Stimulated activated CD8-positive, alpha-beta memory T cell treated with anti-CD3 and anti-CD28 coated beads, Interleukin-7, amount 100 ng/mL, for 4 hours (primary cell): ENCODE measurements at places on chromosomes 4 and X.
A peak's percentile ranks its signal among the peaks of the same experiment; 100 is the strongest.

- DNase-seq: peak; percentile 57
Observed at GRCh38 chr4:169659716-169660670, 39.6 kb downstream of the CLCN3 start.

GRCh38 chrX:114267142-114267541 is 316.7 kb upstream of the HTR2C start:
- no peak for DNase-seq

- DNase-seq: no peak
Observed at GRCh38 chrX:114071412-114071811, 512.5 kb upstream of the HTR2C start.

GRCh38 chr4:122224348-122224747 is 72.2 kb downstream of the BLTP1 start:
- DNase-seq: no peak

DNA sequence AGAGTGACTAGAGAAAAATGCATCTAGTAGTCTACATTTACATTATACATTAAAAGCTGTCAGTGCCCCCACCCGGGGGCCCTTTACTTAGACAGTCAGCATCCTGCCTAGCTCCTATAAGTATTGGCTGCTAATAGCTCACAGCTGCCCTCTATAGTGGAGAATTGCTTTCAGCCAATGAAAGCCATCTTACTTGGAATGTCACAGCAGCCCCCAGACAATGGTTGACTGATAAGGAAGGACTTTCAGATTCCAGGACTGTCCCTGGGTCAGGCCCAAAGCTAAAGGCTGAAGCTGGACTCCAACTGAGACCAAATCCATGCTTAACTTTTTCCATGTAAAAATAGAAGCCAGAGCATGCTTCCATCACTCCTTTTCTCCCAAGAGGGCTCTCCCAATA is 196.9 kb downstream of the ANKRD50 start:
- no peak for DNase-seq

DNA sequence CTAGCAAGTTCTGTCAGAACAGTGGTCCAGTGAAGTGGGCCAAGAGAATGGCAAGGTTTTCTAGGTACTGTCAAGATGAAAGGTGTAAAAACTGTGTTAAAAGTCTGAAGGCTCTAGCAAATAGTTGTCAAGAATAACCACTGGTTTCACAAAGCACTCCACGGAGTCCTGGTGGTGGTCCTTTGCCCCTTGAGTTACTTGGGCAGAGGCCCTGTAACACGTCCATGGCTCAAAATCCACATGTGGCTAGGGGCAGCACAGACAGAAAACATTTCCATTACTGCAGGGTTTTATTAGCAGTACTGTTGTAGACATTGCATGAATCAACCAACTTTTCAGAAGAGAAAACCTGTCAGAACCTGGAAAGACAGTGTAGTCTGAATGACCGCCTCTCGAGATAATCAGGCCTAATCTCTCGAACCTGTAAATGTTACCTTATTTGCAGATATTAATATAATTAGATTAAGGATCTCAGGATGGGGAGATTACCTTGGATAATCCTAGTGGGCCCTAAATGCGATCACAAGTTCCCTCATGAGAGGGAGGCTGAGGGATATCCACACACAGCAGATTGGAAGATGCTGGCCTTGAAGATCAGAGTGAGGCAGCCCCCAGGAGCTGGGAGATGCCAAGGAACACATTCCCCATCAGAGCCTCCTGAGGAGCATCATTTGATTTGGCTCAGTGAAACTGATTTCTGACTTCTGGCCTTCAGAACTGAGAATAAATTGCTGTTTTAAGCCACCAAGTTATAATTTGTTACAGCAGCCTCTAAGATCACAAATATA is 34.7 kb downstream of the ERVMER34-1 start:
- DNase-seq: no peak

DNA sequence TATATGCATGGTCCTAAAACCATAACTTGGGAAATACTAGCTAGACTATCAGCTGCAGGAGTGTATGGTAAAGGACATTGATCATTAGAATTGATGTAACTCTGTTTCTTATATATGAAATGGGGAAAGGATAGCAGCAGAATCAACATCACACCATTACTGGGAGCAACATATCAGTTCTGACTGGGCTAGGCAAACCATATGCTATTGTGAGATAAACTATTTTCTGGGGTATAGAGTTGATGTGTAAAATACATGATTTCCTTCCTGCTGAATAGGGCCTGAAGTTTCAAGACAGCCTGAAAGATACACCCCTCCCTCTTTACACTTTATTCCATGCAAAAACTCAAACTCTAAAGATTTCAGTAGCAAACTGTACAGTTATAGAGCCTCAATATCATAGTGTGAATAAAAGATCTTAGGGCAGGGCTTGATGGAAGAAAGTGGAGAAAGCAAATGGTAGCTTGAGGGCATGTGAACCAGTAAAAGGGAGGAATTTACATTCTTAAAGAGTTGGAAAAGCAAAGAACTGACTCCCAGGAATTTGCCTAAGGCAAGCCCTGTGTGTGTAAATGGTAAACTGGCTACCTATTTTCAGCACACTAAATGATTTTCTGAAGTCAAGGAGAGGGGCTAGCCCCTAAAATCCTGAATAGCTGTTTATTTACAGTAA is 404.1 kb downstream of the MAPK10 start:
- DNase-seq: no peak

DNA sequence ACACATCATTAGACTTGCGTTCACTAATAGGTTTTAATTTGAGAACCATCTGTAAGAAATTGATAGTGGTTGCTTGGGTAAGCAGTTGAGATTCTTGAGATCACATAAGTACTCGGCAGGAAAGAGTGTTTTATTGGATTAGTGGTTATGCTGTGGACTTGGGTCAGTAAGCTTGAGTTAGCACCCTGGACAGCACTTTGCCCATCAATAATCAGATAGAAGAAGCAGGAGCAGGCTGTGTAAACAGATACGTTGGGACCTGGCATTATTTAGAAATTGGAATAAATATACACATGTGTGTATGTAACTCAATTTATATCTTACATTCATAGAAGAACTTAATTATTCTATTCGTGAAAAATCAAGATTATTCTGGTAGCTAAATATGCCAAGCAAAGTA is 357.5 kb upstream of the SMIM31 start:
- DNase-seq: no peak

DNA sequence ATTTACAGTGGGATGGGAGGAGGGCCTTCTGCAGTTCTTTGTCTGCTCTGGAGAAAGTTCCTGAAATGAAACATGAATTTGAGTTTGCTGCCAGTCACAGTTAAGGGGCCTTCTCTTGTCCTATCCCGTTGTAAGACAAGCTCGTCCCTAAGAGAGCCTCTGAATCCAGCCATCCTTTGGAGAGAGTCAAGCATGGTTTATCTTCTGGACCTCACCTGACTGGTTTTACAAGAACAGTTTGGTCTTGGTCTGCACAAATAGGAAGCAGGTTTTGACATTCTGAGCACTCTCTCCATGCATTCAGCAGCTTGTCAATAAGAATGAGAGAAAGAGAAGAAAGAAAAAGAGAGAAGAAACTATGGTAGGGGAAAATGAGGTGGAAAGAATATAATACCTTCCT is 20.4 kb upstream of the TENM3 start:
- DNase-seq: no peak

DNA sequence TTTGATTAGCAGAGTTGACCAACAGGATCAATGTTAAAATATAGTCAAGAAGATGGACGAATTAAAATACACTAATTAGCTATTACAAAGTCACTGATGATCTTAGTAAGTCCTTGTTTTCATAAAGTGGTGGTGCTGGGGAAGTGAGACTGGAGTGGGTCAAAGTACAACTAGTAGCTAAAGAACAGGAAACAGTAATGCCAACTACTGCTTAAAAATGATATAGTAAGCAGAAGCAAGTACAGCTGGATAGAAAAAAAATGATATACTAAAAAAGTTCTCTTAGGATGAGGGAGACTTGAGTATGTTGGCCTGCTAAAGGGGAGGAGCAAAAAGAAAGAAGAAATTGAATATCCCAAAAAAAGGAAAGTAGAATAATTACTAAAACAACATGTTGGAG is 580.8 kb upstream of the FTHL17 start:
- no peak for DNase-seq

GRCh38 chr4:165751882-165752281 is 121.2 kb upstream of the TLL1 start:
- DNase-seq: no peak

DNA sequence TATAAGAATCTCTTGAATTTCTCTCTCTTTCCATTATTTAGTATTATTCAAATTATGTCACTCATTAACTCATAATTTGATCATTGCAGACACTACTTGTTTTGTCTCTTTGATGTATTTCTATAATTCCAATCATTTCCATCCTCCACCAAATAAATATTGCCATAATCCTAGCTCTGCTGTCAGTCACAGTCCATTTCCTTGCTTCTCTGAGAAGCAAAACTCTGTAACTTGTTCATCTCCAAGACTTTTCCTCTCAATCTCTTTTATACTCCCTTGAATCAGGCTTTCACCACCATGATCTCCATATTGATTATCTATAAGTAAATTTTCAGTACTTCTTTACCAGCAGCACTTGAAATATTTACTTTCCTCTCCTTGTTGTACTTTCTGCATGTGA is 135.9 kb downstream of the SCLT1 start:
- DNase-seq: no peak

GRCh38 chr4:178320003-178320402 is 877.8 kb upstream of the AGA start:
- DNase-seq: no peak

- DNase-seq: no peak
Observed at GRCh38 chr4:105386012-105386411, 87.8 kb downstream of the PPA2 start.

- DNase-seq: no peak
Observed at GRCh38 chr4:183885205-183885720, 19.8 kb upstream of the STOX2 start.

DNA sequence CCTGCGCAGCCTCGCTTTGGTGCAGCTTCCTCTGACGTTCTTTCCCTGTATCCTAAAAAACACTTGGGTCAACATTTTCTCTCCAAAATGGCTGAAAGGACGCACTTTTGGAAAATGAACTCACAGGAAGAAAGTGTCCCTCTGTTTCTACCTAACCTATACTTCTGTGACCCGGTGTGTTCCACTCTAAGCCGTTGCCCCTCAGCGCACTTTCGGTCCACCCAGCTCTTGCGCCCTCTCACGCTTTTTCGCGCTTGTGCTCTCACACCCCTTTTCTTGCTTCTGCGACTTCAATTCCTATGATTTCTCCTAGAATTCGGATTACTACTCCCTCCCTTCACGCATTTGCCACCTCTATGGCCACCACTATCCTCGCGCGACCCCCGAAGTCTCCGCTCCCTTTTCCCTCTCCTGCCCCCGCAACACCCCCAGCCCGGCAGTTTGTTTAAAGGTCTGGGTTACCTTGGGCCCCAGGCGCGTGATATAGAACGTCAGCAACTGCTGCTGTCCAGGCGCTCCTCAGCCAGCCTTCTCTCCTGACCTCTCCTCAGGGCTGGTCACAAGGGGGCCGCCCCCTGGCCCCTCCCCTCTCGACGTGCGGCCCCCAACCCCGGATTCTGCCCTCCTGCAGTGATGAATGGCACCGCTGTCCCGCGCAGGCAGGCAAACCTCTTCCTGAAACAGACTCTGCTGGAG is at the start of gene USP51:
Gene USP51 (minus strand): TSS at position 535 of the 696 bp plus-strand sequence. CDS start 909 bp downstream, outside the sequence.
- no peak for DNase-seq

DNA sequence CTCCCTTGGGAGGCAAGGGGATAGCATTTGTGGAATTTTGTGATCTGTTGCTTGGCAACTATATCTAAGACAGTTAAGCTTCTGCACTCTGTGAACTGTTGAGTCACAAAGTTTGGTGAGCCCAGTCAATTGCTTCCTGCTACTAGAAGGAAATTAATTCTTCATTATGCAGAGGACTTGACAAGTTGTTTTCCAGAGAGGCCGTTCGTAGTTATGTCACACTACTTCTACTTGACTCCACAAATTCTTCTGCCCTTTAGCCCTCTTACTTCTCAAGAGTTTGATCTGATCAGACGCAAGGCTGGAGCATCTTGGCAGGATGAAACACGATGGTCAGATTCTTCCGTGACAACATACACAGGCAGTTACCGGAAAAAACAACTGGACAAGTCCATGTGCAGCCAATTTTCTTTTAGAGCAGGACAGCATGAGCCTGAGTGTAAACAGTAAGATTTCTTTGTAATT is at the start of gene C4orf51:
Gene C4orf51 (plus strand): TSS at position 156 of the 465 bp plus-strand sequence. CDS start 58 bp downstream, at position 214.
- DNase-seq: no peak

DNA sequence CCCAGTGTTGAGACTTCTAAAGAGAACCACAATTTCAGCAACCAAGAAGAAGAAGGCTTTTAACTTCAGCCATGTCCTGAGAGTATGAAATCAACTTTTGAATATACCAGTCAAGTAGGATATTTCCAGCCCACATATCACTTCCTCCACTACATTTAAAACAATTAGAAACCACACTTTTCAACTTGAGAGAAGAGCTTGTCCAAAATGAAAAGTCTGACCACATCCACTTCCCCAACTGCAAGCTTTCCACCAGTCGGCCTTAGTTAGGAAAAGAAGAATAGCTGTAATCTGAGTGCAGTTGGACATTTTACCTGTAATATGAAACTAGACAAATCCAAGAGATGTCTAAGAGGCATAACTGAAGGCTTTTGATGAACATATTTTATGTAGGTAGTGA is 101.9 kb upstream of the SLC7A11 start:
- DNase-seq: no peak

- DNase-seq: no peak
Observed at GRCh38 chrX:78603908-78604307, 55.2 kb downstream of the RTL3 start.

DNA sequence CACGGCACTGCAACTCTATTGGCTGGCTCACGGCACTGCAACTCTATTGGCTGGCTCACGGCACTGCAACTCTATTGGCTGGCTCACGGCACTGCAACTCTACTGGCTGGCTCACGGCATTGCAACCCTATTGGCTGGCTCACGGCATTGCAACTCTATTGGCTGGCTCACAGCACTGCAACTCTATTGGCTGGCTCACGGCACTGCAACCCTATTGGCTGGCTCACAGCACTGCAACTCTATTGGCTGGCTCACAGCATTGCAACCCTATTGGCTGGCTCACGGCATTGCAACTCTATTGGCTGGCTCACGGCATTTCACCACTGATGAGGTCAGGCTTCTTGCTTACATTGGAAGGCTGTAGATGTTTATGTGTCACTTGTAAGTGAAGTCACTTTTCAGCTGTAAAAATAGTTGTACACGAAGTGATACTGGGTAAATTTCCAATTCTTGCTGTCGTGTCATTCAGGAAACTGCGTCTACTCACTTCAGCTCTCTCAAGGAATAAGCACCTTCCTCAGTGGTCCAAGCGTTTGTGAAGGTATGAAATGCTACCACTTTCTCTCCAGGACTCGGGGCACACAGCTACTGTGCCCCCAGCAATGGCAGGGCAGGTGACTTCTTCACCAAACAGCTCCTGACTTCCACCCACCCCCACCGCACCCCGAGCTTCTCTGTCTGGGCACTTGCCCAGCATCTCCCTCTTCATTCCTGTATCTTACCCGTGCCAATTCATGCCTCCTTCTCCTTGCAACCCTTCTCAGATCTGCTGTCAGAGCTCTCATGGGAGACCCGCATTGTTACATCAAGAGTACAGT is 141.3 kb downstream of the AFAP1 start:
- DNase-seq: no peak

- no peak for DNase-seq
Observed at GRCh38 chrX:12971282-12972003, 3.5 kb upstream of the TMSB4X start.
